ENCODE measurements at places on chromosomes 4 and X.

DNA sequence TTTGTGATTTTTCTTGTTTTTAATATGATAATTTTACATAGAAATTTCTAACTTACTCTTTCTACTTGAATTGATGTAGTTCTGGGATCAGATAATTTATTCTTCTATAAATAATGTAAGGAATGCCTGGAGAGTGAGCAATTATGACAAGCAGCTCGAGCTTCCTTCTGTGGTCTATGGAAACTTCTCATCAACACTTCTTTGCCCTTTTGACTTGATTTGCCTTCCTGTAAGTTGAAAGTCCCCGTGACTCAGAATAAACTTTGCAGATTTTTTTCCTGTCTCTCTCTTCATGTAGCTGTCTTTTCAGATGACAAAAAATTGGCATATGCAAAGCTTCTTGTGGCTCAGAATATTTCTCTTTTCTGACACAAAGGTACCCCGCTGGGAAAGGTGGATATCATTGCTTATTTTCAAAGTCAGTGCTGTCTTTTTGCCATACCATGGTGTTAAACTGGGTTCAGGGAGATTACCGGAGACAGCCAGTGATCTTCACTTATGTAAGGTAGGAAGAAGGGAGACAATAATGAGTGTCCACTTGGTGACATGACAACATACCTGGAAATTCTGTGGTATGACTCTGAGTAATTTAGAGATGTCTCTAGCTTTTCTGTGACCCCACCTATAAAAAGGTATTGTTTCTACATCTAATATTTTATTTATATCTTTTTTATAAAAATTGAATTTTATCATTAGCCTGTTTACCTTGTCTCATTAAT is 278.6 kb upstream of the GNPDA2 start:
- no peak overlapping the region for H3K4me3 ChIP-seq
- peaks cover 2% of the 10 kb centered on the region for H3K36me3 ChIP-seq
- H3K4me1 ChIP-seq, result no peaks in the 10 kb centered on the region
- H3K27me3 ChIP-seq, result no peaks in the 10 kb centered on the region
- no peak for DNase-seq

GRCh38 chrX:149145845-149146285 is 359.2 kb downstream of the IDS start:
- no peaks in the 10 kb centered on the region for H3K36me3 ChIP-seq
- H3K4me3 ChIP-seq, result no peak overlapping the region
- H3K27ac ChIP-seq, result no peak overlapping the region
- no peaks in the 10 kb centered on the region for H3K27me3 ChIP-seq
- no peaks in the 10 kb centered on the region for H3K4me1 ChIP-seq

DNA sequence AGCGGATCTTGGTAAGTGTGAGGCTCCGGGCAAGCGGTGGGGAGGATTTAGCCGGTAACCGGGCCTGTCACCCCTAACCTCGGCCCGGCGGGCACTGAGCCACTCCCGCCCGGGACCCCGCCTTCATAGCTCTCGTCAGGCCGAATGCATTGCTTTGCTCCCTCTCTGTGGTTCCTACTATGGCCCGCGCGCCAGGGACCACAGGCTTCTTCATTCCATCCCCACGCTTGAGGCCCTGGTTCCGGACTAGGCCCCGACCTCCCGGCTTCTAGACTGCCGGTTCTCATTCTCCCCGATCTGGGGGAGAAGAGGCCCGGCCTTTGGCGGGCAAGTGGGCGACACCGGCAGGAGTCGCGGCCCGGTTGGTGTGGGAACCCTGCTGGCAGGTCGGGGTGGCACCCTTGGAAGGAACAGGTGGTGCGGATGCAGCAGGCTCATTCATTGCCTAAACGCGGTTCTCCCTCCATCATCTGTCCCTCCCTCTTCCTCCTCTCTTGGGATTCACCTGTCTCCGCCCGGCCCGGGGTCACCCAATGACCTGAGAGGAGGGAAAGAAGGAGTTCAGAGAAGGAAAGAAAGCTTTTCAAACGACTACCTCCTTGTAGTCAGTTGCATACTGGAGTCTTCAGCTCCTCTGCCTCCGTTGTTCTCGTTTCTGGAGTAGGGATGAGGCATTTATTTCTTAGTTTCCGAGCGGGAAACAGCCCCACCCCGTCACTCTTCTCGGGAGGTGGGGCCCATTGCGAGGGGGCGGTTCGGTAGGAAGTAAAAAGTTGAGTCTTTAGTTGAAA is at the start of gene NDUFC1:
Gene NDUFC1, minus strand, starts transcription at position 657 of the 791 bp plus-strand sequence. CDS start 6,679 bp downstream, outside the sequence.
- H3K27ac ChIP-seq, result peak within 1 kb of the TSS; percentile 98
- H3K4me1 ChIP-seq, result peaks cover 58% of the 10 kb centered on the region
- peaks cover 38% of the 10 kb centered on the region for H3K36me3 ChIP-seq
- DNase-seq, result peak; percentile 80
- peak within 1 kb of the TSS; percentile 100 for H3K4me3 ChIP-seq

DNA sequence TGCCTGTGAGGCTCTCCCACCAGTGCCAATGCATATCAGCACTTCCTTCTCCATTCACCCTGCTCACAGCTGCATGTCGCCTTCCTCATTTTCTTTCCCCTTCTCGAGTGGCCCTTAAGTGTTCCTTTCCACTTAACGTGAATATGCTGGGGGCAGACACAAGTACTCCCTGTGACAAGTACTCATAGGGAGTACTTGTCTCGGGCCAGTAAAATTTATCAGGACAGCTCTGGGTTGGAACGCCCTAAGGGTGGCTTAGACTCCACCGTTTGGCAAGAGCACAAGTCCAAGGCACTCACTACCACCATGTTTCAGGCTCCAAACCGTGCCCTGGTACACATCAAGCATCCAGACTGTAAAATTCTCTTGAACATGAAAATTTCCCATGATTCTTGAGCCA is 3.9 kb upstream of the LDOC1 start:
- no peak for DNase-seq
- H3K36me3 ChIP-seq, result no peaks in the 10 kb centered on the region
- H3K4me3 ChIP-seq, result no peak overlapping the region
- H3K4me1 ChIP-seq, result peaks cover 4% of the 10 kb centered on the region
- H3K27me3 ChIP-seq, result no peaks in the 10 kb centered on the region

- H3K27ac ChIP-seq, result no peak overlapping the region
- peaks cover 1% of the 10 kb centered on the region for H3K36me3 ChIP-seq
- H3K4me3 ChIP-seq, result no peak overlapping the region
- peaks cover 19% of the 10 kb centered on the region for H3K4me1 ChIP-seq
- DNase-seq, result no peak
- no peaks in the 10 kb centered on the region for H3K27me3 ChIP-seq
Measured at GRCh38 chrX:63758011-63758410, 27.0 kb downstream of the ARHGEF9 start.

DNA sequence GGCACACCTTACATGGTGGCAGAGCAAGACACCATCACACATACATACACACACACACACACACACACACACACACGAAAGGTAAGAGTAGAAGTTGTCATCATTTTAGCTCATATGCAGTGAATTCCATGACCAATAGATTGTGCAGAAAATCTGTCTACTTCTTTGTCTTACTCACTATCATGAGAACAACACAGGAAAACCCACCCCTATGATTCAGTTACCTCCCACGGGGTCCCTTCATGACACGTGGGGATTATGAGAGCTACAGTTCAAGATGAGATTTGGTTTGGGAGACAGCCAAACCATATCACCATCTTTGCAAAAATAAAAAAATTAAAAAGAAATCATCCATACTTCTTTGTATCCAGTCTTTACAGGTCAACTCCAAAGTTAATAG is 221.1 kb downstream of the BMPR1B start:
- no peaks in the 10 kb centered on the region for H3K4me1 ChIP-seq
- H3K36me3 ChIP-seq, result no peaks in the 10 kb centered on the region
- DNase-seq, result no peak

- no peak overlapping the region for H3K27ac ChIP-seq
- H3K36me3 ChIP-seq, result no peaks in the 10 kb centered on the region
- DNase-seq, result no peak
- peaks cover 29% of the 10 kb centered on the region for H3K27me3 ChIP-seq
Measured at GRCh38 chr4:76898949-76899645, 1.2 kb upstream of the SOWAHB start.

- DNase-seq, result no peak
- H3K27me3 ChIP-seq, result no peaks in the 10 kb centered on the region
- no peaks in the 10 kb centered on the region for H3K4me1 ChIP-seq
- no peak overlapping the region for H3K4me3 ChIP-seq
- no peaks in the 10 kb centered on the region for H3K36me3 ChIP-seq
Measured at GRCh38 chrX:119529345-119530276, 35.6 kb downstream of the STEEP1 start.

DNA sequence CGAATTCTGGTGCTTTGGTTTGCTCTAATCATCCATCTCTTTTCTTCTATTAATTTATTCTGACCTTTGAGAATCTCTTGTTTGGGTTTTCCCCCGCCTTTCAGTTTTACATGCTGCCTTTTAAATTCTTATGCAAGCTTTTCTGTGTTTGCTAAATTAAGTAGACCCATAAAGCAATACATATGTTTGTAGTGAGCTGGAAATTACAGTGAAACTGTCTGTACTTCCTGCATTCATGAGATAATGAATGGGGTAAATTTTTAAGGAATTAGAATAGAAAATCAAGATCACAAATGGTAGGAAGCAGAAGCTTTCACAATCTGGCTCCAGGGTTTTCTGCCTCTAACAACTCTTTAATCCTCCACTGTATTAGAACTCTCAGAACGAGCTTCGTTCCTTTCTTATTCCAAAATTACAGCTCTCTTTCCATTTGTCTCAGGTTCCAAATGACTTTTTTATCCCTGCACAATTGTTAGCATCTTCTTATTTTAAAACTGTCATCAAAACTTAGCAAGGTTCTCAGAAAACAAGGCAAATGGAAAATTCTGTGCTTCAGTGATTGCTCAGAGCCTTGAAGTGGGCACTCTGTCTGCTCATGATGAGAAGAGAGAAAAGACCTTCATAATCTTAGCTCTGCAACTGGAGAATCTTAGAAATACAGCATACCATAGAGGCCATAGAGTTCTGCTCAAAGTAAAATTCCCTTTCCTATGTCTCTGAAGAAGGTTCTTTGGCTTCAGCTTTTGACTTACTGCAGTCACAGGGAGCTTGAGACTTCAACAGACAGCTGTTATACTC is 108.2 kb downstream of the EGF start:
- no peak overlapping the region for H3K4me3 ChIP-seq
- no peaks in the 10 kb centered on the region for H3K27me3 ChIP-seq
- H3K4me1 ChIP-seq, result peaks cover 10% of the 10 kb centered on the region
- no peak for DNase-seq
- H3K36me3 ChIP-seq, result no peaks in the 10 kb centered on the region

DNA sequence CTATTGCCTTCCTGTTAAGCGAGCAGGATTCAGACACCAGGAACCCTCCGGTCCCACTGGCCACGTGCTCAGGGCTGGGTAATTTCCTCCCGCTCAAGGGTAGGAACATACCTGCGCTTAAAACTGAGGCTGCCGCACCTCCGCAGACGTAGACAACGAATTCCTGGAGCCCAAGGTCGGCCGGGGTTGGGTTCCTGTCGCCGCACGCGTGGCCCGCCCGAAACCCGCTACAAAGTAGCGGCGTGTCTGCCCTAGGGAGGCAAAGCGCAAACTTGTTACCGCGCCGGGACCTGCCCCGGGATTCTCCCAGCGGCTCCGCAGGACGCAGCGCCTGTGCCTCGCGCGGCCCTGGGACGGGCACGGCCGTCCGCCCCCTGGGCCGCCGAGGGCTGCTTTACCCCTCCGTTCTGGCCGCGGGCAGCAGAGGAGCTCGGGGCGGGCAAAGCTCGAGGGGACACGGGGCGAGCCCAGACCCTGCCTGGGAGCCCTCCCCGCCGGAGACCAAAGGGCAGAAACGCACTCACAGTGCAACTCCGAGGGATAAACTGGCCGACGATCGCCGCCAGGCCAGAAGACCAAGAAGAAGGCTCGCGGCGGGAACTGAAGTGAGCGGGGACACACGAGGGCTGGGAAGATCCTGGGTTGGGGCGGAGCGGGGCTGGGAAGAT is at the start of gene ERVMER34-1:
Gene ERVMER34-1, minus strand, starts transcription at position 607 of the 668 bp plus-strand sequence. CDS start 5,905 bp downstream, outside the sequence.
- no peaks in the 10 kb centered on the region for H3K36me3 ChIP-seq
- peaks cover 57% of the 10 kb centered on the region for H3K27me3 ChIP-seq
- H3K27ac ChIP-seq, result no peak within 1 kb of the TSS

- no peak overlapping the region for H3K4me3 ChIP-seq
- H3K27me3 ChIP-seq, result no peaks in the 10 kb centered on the region
- no peaks in the 10 kb centered on the region for H3K36me3 ChIP-seq
Measured at GRCh38 chr4:178086320-178086719, 644.1 kb upstream of the AGA start.

- H3K36me3 ChIP-seq, result no peaks in the 10 kb centered on the region
- no peaks in the 10 kb centered on the region for H3K4me1 ChIP-seq
- no peak for DNase-seq
- H3K4me3 ChIP-seq, result no peak overlapping the region
Measured at GRCh38 chrX:47807548-47807947, 29.2 kb upstream of the ZNF81 start.

DNA sequence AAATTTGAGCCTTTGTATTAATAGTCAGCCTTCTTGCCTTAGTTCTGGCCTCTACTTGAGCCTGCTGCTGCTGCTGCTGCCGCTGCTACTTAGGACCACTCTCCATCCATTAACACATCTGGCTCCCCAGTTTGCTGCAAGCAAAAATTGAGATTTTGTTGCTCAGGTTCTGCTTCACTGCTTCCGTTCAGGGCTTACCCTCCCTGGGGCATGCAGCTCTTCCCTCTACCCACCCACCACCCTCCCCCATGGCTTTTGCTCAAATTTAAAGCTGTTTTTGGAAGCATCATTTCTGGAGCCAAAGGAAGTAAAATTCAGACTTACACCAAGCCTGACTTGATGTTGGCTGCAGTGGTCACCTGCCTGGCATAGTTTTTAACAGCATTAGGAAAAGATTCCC is 28.9 kb upstream of the FRMPD3 start:
- no peaks in the 10 kb centered on the region for H3K36me3 ChIP-seq
- no peaks in the 10 kb centered on the region for H3K4me1 ChIP-seq
- H3K27me3 ChIP-seq, result peaks cover 2% of the 10 kb centered on the region
- H3K4me3 ChIP-seq, result no peak overlapping the region
- no peak overlapping the region for H3K27ac ChIP-seq

DNA sequence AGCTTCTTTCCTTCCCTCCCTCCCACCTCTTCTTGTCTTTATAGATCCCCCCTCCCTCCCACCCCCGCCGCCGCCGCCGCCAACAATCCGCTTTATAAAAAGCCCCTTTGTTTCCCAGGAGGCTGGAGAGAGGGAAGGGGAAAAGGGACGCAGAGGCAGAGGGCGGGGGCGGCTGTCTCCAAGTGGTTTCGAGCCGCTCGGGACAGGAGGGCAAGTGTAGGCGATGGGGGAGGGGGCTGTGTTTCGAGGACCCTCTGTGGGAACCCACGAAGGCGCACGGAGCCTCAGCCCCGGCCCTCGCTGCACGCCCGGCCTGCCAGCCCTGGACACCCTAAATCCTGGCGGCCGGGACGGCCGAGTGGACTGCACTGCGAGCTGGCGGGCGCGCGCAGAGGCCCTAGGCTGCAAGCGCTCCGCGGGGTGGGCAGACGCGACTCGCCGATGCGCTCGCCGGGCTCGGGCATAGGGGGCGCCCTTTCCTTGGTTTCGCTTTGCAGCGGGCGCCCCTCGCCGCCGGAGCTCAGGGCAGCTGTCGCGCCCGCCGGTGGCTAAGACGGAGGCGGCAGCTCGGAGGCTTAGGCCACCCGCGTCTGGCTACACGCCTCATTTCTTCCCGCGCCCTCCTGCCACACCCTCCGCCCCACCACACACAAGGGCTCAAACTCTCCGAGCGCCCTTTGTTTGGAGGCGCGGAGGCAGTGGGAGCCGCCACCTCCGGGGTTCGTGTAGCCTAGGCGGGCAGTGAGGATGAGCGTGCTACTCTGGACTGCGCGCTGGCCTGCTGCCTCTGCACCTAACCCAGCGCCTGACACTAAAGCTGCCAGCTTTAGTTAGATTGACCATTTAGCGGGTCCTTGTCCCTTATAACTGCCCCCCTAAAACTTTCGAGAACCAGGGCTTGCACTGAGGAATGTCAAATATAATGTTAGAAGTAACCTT is 2.2 kb downstream of the MAMLD1 start:
- H3K27me3 ChIP-seq, result peaks cover 13% of the 10 kb centered on the region
- H3K27ac ChIP-seq, result no peak overlapping the region
- H3K4me1 ChIP-seq, result peaks cover 16% of the 10 kb centered on the region
- H3K4me3 ChIP-seq, result peak overlapping the region; percentile 75
- DNase-seq, result peak; percentile 70

Data from activated naive CD4-positive, alpha-beta T cell treated with anti-CD3 and anti-CD28 coated beads for 36 hours (primary cell).